GF-D8 (cell line): ENCODE measurements at places on chromosomes 6 and 20.
A peak's percentile ranks its signal among the peaks of the same experiment; 100 is the strongest.

GRCh38 chr6:34929241-34929978 is 40.4 kb downstream of the ANKS1A start:
- no peak for DNase-seq

GRCh38 chr20:63284544-63284949 is 8.4 kb upstream of the COL20A1 start:
- DNase-seq = peak; percentile 61

GRCh38 chr20:54345301-54345724 is 130.1 kb upstream of the DOK5 start:
- no peak for DNase-seq

- no peak for DNase-seq
These were observed 23.4 kb downstream of the SCML4 start for GRCh38 chr6:107800564-107801164.

DNA sequence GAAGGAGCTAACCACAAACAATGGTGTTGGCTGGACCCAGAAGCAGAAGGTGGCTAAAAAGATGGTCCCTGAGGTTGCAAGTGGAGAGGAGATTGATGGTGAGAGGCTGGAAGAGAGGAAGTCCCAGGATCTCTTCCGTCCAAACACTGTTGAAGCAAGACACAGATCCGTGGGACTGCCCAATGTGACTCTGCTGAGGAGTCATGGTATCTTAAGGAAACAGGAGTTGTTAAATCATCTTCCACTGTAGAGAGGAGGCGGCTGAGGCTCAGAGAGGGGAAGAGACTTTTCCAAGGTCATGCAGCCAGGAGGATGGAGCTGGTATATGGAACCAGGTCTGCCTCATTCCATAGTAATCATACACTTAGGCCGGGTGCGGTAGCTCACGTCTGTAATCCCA is 4.1 kb upstream of the ZNF335 start:
- no peak for DNase-seq
